ENCODE measurements at places on chromosomes 2 and 18. TPM values are rescaled to one million over a fixed set of nuclear protein-coding genes. Genes with fewer than 3 reads are reported as not detected.

GRCh38 chr2:134611316-134611715 is 107.5 kb downstream of the TMEM163 start:
- DNase-seq, result no peak

- no peak for DNase-seq
Measured at GRCh38 chr18:63263444-63263843, 56.1 kb downstream of the BCL2 start.

- no peak for DNase-seq
Measured at GRCh38 chr2:227826563-227826962, 12.9 kb downstream of the CCL20 start.

DNA sequence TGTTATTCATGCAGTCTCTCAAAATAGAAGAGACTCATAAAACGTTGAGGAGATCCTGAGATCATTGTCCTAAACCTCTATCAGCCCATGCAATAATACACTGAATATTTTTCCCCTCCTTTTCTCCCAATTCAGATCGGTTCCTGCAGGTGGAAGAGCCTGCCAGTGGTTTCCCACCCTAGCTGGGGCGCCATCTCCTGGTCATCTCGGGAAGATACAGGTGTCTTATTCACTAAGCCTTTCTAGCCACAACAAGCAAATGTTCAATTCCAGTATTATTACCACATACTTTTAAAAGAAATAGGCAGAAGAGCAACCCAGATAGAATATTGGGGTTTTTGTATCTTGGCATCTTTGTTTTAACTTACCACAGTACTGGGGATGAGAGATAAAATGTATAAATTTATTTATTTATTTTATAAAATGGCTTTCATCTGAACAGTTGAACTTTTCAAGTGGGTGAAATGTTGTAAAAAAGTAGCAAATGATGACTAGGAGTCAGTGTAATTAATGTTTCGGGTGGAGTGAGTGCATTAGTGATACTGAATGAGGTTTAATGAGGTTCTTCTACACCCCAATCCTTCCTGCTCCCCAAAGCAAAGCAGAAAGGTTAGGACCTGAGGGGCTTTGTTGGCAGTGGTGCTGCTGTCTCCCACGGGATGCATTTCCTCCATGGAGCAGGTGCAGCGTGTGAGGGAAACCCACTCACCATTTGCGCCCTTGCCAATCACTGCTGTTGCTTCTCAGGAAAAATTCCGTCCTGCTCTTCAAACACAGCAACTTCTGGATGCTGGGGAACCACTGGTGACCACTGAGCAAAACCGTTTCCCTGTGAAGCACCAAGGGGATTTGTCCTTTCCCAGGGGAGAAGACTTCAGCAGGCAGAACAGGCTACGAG is 147.1 kb upstream of the FHL2 start:
- peak; percentile 62 for DNase-seq

DNA sequence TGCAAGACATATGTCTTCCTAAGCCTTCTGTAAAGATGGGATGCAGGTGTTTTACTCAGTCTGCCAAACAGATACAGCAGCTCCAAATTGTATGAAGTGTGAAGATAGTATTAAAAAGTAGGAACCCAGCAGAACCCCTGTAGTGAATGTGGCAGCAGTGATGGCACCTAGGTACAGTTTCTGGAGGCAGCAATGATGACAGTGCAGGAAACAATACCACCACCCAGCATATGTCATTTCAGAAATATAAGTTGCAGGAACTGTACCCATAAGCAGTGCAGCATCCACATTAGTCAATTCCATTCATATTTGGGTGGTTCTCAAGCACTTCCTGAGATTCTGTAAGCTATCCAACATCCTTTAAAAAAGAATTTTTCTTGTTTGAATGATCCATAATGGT is 46.7 kb upstream of the ATP5MC3 start:
- DNase-seq, result no peak

DNA sequence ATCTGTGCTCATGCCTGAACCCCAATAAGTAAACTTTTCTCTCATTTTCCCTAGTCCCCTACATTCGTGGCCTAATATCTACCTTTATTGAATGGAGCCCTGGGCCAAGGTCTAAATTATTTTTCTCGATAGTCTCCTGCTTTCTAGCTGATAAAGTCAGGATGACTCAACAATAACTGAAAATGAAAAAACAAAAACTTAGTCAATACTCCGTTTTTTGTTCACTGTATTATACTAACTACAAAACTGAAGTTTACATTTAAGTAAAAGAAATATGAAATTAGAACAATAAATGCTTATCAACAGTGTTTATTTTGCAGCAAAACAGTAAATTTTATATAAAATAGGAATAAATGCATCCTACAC is 32.2 kb downstream of the AOX1 start:
- no peak for DNase-seq

Gene CDK15
- 0.43 TPM for total RNA-seq
